ENCODE measurements at places on chromosomes 7 and 10.

GRCh38 chr7:45596665-45597095 lies 22.5 kb downstream of the ADCY1 start:
- DNase-seq = no peak

- DNase-seq = no peak
Observed at GRCh38 chr7:123260428-123260960, 60.7 kb upstream of the SLC13A1 start.

GRCh38 chr10:22631646-22632278 lies 82.6 kb downstream of the PIP4K2A start:
- DNase-seq = no peak

DNA sequence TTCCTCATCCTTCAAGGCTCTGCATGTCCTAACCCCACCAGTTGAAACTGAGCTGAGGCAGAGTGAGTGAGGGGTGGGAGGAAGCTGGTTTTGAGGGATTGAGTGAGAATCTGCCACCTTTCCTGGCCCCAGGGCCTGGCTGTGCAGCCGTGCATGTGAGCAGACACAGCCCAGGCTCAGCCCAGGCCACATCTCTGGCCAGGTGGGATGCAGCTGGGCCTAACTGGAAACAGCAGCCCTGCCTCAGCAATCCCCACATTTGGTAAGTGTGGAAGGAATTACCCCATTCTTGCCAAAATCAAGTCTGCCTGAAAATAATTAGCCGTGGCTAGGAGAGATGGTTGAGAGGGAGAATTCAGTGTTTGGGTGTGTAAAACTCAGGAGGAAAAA lies 116.6 kb downstream of the NEURL1 start:
- DNase-seq = no peak

DNA sequence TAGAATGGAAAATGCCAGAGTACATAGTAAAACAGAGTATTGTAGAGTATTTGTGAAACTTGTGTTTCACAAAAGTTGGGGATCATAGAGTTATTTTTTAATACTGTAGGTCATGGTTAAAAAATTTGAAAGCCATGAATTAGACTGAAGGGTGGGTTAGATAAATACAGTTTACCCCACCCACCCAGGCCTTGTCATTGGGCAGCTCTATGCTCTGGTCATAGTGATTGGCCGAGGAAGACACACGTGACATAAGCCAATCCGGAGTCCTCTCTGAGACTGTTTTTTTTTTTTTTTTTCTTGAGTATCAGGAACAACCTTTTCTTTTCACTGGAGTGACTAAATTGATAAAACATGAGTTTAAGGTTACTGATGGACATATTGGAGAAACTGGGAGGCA lies 33.3 kb upstream of the ORC5 start:
- DNase-seq = no peak
